ENCODE measurements at places on chromosomes 2 and 18. TPM values are rescaled to one million over a fixed set of nuclear protein-coding genes. Genes with fewer than 3 reads are reported as not detected.

DNA sequence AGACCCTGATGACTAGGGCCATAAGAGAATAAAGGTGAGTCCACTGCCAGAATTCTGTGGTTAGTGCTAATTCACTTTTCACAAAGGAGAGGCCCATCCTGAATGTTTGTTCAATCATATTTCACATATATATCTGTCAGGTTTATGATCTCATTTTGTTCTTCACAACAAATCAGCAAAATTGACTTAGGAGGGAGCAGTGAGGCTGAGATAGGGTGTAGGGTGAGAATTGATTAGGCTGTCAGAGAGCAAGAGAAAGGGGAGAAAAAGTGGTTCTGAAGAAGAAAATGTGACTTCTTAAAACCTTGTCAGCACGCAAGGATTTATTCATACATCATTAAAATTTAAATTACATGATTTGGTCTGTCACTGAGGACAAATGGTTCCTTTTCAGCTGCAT is 117.7 kb downstream of the FHOD3 start:
- peaks cover 13% of the 10 kb centered on the region for H3K27me3 ChIP-seq
- H3K4me1 ChIP-seq: peaks cover 4% of the 10 kb centered on the region
- no peak overlapping the region for H3K27ac ChIP-seq
- no peak for DNase-seq

DNA sequence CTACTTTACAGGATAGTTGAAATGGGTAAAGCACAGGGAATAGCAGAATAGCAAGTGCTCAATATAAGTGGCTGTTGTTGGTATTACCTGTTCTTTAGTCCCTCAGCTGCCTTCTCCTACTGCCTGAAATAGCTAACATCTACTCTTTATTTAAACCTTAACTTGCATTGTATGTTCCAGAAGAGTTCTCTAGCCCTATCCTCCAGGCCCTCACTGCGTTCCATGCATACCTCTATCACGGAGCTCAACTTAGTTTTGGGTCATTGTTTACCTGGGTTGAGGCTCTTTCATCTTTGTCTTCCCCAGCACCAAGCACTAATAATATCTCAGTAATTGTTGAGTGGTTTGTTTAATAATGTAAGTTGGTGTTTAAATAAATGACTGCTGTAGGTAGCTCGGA is 242.2 kb upstream of the FANCL start:
- no peaks in the 10 kb centered on the region for H3K36me3 ChIP-seq
- no peak for DNase-seq
- no peaks in the 10 kb centered on the region for H3K27me3 ChIP-seq
- H3K27ac ChIP-seq: no peak overlapping the region

DNA sequence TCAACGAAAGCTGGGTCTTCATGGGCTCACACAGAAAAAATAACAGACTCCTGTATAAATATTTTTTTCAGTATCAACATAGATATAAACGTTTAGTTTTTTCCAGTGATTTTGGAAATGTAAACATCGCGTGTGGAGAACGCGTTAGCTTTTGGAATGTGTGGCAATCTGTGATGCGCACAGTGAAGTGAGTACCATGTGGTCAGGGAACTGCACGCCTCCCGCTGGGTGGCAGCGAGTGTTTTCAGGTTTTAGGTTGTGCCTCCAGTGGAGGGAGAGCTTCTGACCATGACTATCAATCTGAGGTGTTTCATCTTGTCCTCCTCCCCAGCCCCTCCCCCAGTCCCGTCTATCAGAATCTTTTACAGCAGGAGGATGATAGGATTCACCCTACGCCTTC is 127.8 kb downstream of the ARHGAP28 start:
- H3K4me3 ChIP-seq: no peak overlapping the region
- no peaks in the 10 kb centered on the region for H3K27me3 ChIP-seq
- no peak for DNase-seq
- no peaks in the 10 kb centered on the region for H3K36me3 ChIP-seq

DNA sequence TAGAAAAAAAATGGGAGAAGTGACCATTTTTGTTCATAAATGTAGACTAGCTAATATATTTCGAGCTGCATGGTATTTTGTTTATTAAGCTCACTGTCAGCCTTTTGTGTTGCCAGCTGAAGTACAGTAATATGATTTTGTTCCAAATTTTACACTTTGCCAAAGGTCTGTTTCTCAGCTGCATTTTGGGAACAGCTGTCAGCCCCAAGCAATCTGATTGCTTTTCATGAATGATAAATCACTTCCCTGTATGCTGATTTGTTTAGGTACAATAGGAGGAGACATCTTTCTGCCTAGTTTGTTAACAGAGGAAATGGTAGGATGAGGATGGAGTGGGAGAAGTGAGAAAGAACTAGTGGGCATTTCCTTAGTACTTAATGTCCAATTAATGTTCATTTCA is 79.3 kb downstream of the NABP1 start:
- H3K36me3 ChIP-seq: no peaks in the 10 kb centered on the region
- no peaks in the 10 kb centered on the region for H3K4me1 ChIP-seq
- H3K27ac ChIP-seq: no peak overlapping the region
- H3K27me3 ChIP-seq: peaks cover 6% of the 10 kb centered on the region
- DNase-seq: no peak

DNA sequence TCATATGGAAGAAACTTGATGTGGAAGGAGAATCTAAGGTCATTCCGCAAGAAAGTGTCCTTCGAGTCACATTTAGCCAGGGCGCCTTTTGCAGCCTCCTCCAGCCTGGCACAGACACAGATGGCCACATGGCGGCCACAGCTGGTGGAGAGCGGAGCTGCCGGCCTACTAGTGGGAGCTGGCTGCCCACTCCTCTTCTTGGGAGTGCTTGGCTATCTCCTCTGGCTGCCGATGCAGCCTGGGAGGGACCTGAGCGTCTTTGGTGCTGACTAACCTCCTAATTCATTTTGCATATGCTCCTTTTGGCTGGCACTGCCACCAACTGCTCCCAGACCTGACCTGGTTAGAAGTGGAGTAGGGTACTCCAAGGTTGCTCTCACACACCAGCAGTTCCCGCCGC is 199.3 kb upstream of the MYT1L start:
- H3K4me3 ChIP-seq: no peak overlapping the region
- H3K27me3 ChIP-seq: no peaks in the 10 kb centered on the region
- no peak overlapping the region for H3K27ac ChIP-seq
- DNase-seq: no peak
- no peaks in the 10 kb centered on the region for H3K4me1 ChIP-seq

- peaks cover 52% of the 10 kb centered on the region for H3K4me1 ChIP-seq
- peak overlapping the region; percentile 86 for H3K27ac ChIP-seq
- H3K27me3 ChIP-seq: peaks cover 12% of the 10 kb centered on the region
- peak; percentile 12 for DNase-seq
- H3K36me3 ChIP-seq: peaks cover 8% of the 10 kb centered on the region
Measured at GRCh38 chr2:227324642-227324994, 433 bp upstream of the MFF start.

DNA sequence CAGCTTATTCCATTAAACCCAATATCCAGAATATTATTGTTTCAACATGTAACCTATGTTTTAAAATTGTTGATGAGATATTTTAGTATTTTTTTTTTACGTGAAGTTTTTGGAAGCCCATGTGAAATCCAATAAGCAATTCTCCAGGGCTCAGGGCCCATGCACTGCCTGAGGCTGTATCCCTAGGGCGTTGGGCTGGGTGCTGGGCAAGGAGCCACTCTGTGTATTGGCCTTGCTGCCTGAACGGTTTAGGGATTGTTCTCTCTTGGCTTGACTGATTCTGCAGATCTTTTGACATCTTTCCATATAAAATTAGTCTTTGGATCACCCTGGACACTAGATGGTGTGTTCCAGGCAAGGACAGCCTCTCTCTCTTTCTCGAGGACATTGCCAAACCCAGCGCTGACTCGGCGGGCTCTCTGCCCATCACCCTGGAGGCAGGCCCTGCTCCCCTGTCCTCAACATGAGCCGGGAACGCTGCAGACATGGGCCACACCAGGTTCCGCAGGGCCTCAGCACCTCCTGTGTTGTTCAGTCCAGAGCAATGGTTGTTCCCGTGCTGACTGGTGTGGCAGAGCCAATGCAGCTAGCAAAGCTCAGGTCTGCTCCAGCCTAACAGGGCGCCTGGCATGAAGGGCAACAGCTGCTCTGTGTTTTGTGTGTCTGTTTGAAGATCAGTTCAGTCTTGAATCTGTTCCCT is 163.0 kb downstream of the SEPTIN10 start:
- peaks cover 18% of the 10 kb centered on the region for H3K4me1 ChIP-seq
- H3K27ac ChIP-seq: no peak overlapping the region
- DNase-seq: no peak
- H3K4me3 ChIP-seq: no peak overlapping the region

- H3K36me3 ChIP-seq: peaks cover 7% of the 10 kb centered on the region
- no peaks in the 10 kb centered on the region for H3K27me3 ChIP-seq
- H3K27ac ChIP-seq: peak overlapping the region; percentile 12
Measured at GRCh38 chr2:102434655-102435381, 11.9 kb downstream of the IL18RAP start.

- H3K36me3 ChIP-seq: no peaks in the 10 kb centered on the region
- H3K4me1 ChIP-seq: no peaks in the 10 kb centered on the region
- H3K27me3 ChIP-seq: no peaks in the 10 kb centered on the region
- no peak overlapping the region for H3K4me3 ChIP-seq
Measured at GRCh38 chr18:73831688-73832087, 315.9 kb downstream of the FBXO15 start.

Gene TMEM178A
- 1.9 TPM for total RNA-seq

Gene UGT1A3
- total RNA-seq: not detected

Gene NRP2
- 2.6 TPM for total RNA-seq

Gene DLX2
- 0.24 TPM for total RNA-seq

Gene GAD1
- 17.8 TPM for total RNA-seq

Gene NCKAP5
- not detected for total RNA-seq

Gene SLC16A14
- total RNA-seq: 2.2 TPM

Gene ITPRIPL1
- 31.4 TPM for total RNA-seq

Gene LDLRAD4
- 46.0 TPM for total RNA-seq
